ENCODE measurements at places on chromosomes 5 and 9.

DNA sequence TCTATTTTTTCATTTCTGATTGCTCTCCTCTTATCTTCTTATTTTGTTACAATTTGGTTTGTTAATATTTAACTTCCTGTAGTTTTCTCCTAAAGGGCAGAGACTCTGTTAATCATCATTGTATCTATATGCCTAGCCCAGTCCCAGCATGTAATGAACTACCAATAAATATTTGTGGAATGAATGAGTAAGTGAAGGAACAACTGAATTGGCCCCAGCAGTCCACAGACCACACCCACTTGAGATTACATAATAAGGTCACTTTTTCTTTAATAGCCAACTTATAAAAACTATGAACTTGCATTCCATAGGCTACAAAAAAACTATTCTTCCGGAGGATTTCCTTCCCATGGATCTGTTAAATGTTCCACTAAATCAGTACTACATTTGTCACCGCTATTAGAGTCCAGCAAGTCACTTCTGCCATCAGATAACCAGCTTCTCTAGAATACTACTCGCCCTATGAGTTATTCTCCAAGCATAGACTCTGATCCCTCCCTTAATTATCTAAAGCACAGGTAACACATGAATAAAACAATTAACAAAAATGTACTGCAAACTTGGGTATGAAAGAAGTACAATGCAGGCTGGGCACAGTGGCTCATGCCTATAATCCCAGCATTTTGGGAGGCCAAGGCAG lies 27.5 kb upstream of the TNPO1 start:
- DNase-seq, result no peak

GRCh38 chr9:12880406-12881015 lies 105.7 kb downstream of the LURAP1L start:
- no peak for DNase-seq

- no peak for DNase-seq
These were observed 213.9 kb downstream of the IRX2 start for GRCh38 chr5:2537378-2538145.

DNA sequence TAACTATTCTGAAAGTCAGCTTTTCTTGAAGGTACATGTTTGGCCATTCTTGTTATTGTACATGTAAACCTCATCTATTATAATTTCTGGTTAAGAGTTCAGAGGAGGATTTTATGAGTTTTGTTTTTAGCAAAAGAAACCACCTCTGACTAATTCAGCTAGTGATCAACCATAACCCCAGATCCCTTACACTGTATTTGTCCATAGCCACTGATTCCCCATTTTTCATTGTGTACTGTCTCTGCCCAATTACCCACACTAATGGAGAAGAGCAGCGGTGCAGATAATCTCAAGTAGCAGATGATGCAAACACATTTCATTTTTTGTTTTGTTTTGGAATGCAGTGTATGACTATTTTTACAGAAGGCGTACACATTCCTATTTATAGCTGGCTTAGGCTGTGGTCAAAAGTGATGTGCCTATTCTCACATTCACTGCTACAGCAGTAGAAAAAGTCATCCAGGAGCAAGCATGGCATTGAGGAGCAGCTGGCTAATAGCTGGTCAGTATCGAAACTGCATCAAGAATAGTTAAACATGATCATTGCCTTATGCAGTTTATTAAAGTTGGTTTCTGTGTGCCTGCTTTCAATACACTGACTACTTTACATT lies 988.3 kb downstream of the DTWD2 start:
- no peak for DNase-seq

DNA sequence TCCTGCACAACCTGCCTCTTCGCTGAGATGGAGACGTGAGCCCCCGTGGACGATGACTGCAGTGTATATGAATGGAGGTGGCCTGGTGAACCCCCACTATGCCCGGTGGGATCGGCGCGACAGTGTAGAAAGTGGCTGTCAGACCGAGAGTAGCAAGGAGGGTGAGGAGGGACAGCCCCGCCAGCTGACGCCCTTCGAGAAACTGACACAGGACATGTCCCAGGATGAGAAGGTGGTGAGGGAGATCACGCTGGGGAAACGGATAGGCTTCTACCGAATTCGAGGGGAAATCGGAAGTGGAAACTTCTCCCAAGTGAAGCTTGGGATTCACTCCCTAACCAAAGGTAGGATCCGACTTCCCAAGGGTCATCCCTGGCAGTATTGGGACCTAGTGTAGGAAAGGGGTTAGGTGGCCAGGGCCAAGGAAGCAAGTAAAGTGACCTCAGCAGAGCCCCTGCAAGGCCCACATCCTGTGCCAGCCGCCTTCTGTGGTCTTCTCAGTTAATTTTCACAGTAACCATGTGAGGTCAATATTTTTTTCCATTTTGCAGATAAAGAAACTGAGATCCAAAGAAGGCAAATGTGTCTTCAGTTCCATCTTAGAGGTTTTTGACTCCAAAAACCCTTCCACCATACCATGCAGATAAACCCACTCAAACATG lies 53.8 kb downstream of the NIM1K start:
- DNase-seq, result no peak

- no peak for DNase-seq
These were observed 314.5 kb downstream of the ADGRV1 start for GRCh38 chr5:90873033-90873517.

DNA sequence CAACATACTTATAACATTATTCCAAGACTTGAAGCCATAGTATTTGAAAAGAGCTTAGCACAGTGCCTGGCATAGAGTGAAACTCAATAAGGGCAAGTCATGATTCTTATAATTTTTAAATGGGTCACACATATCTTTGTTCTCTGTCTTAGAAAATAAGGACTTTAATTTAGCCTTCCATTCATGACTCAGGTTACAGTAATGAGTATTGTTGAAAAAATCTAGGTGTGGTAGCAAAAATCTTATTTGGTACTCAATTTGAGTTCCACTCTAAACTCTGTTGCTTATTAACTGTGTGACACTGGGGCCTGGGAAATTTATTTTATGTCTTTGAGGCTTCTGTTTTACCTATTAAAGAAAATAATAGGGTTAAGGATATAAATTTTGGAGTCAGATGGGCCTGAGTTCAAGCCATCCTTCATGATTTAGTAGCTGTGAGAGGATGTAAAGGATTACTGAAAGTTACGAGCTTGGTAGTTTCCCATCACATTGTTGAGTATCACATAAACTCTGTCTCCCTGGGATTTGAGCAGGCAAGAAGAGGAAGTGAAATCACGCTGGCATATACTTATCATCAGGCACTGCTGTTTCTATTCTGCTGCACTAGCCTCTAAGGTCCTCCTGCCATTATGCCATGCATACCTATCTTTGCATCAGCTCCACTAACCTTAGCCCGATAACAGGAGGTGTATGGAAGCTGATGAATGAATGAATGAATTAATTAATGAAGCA lies 1.5 kb downstream of the SPINK9 start:
- no peak for DNase-seq

DNA sequence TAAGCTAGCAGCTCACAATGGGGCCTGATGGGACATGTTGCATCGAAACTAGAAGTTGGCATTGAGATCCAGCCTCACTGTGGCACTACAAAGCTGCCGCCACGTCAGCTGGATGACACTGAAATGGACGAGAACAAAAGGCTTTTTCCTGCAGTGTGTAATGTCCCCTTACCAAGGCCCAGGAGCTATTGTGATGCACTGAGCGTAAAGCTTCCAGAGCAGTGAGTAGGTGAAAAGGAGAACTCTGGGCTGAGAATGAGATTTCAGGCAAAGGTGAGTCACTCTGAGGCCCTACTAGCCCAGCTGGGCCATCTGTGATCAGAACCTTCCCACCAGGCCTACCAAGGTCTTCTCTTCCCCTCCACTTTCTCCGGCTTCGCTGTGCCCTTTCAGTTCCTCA lies 528.1 kb upstream of the KLF4 start:
- DNase-seq, result no peak

GRCh38 chr9:105054491-105054890 lies 126.5 kb upstream of the ABCA1 start:
- no peak for DNase-seq

- no peak for DNase-seq
These were observed 126.5 kb upstream of the TRPC7 start for GRCh38 chr5:136491806-136492205.

- no peak for DNase-seq
These were observed 4.0 kb upstream of the RHOBTB3 start for GRCh38 chr5:95726811-95727763.

GRCh38 chr9:93902780-93903655 lies 52.1 kb downstream of the BARX1 start:
- DNase-seq, result no peak

GRCh38 chr5:164184158-164184557 lies 678.7 kb downstream of the MAT2B start:
- DNase-seq, result no peak

DNA sequence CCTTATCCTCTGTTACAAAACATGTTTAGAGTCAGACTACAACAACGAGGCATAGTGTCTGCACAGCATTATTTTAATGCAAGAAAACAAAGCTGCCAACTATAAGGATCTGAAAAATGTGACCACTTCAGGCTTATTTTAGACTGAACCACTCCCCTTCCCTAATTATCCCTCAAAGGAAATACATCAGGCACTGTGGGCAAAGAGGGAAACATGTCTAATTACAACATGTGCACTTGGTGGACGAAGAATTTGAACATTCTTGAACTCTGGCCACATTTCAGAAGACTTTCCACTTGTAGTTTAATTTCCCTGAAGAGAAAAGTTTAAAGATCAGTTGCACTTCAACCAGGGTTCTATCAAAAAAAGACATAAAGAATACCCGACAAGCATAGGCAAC lies 3.8 kb downstream of the MTMR12 start:
- no peak for DNase-seq

DNA sequence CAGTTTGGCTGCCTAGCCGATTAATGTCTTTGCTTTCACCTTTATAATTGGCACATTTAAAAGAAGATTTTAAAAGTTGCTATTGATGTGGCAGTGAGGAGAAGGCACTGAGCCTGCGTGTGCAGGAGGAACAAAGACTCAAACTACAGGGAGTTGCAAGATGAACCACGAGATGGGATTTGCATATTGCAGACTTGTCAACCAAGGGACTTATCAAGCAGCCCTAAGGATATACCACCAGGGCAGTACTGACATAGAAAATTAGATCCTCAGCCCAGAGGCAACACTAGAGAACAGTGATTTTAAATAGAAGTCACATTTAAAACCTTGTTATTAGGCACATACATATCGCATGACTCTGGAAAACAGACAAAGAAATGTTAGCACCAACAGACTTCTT lies 342.6 kb downstream of the GLIS3 start:
- no peak for DNase-seq

DNA sequence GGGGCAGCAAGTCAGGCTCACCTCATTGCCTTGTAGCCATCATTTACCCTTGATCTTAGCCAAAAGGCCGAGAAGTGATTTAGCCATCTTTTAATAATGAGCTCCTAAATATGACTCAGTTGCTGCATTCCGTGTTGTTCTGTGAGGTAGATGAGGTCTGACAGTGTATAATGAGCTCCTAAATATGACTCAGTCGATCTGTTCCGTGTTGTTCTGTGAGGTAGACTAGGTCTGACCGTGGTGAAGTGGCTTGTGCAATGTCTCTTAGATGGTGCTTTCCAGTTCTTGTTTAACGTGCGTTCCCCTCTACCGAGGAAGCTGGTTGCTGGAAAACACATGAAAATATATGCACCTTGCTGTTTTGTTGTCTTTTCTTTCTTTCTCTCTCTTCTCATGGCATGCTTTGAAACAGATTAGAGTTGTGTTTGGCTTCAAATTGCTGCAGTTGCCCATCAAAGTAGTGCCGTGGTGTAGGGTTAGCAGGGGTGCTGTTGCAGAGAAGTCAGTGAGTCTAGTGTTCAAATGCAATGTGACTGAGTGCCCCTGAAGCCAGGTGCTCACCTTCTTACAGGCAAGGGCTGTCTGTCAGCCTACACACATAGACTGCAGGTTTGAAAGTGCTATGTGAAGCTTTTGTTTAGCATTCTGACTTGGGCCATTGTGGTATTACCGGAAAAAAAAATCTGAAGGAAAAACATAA lies 118.6 kb downstream of the KDM4C start:
- no peak for DNase-seq

- DNase-seq, result no peak
These were observed 72.3 kb upstream of the RAD23B start for GRCh38 chr9:107210775-107211174.

GRCh38 chr9:111959468-111960359 lies 63.1 kb downstream of the UGCG start:
- DNase-seq, result no peak

DNA sequence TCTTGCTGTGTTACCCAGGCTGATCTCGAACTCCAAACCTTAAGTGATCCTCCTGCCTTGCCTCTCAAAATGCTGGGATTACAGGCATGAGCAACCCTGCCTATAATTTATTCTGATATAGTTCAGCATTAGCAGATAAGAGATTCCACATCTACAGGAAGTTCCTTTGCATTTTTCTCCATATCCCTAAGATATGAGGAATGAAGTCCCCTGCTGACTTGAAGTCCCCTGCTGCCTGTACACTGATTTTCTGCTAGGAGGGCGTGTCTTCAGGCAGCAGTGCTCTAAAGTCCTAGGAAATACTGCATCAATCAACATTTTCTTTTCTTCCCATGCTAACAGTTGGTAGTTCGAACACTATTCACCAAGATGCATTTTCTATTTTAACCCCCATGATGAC lies 105.8 kb downstream of the ARHGAP26 start:
- no peak for DNase-seq

GRCh38 chr9:127300886-127301447 lies 36.4 kb downstream of the GARNL3 start:
- no peak for DNase-seq

DNA sequence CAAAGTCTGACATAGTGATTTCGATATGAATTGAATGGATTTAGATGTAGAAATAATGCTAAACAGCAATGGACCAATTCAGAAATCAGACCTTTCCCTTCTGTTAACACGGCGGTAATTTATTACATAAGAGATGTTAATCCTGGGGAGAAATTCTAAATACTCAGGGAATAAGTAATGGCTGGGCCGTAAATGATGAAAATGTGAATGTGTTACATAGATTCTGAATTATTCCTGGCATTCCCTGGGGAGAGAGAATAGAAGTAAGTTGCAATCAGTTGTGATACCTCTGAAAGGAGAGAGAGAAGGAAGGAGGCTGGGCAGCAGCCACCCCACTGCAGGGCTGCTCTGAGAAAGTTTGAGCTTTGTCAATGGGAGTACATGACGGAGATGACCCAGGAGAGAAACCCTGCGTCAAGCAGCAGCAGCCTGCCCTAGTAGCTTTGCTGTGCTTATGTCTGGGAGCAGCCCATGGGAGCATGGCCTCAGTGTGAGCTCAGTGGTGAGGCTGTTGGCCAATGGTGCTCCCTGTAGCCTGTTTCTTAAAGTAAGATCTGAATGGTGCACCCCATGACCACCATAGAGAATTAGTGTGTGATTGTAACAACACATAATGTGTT lies 420.1 kb downstream of the MTRR start:
- no peak for DNase-seq

Measured in cerebellar nuclear complex (tissue), 1 donor.